ENCODE measurements at places on chromosomes 3 and 15.

DNA sequence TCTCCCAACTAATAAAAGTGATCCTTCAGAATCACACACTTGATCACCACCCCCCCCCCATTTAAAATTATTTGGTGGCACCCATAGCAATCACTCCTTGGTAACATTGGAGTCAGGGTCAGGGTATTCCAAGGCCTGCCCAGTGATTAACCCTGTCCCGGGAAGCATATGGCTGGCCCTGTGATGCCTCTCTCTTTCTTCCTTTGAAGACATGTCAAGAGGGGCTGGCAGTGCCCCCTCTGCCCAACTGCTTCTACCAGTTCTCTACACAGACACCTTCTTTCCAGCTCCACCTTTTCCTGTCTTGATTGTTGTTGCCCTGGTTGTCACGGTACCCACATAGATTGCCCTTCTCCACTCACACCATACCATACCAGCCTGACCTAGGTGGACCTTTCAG, 30.9 kb upstream of the MANF start:
- DNase-seq = no peak

DNA sequence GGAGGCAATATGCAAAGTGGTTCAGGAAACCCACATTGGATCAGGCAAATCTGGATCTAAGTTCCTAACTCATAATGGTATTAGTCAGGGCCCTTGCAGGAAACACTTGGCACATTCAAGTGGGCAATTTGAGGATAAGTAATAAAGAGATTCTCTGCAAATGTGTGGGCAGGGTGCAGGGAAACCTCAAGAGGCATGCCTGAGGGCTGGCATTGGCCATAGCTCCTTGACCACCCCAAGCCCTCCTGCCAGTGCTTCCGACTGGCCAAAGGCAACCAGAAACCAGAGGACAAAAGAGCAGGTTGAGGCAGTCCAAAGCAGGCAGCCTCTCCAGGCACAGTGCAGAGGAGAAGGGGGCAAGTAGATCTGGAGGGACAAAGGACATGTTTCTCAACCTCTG, 130.8 kb upstream of the SNTN start:
- no peak for DNase-seq

- DNase-seq = peak; percentile 61
Measured at GRCh38 chr15:80727196-80727595, 32.1 kb downstream of the ABHD17C start.

GRCh38 chr3:34070831-34071585, 272.6 kb downstream of the PDCD6IP start:
- DNase-seq = no peak

GRCh38 chr3:128782282-128783146, 56.5 kb downstream of the RAB7A start:
- no peak for DNase-seq

- no peak for DNase-seq
Measured at GRCh38 chr3:63764511-63764910, 54.6 kb upstream of the C3orf49 start.

DNA sequence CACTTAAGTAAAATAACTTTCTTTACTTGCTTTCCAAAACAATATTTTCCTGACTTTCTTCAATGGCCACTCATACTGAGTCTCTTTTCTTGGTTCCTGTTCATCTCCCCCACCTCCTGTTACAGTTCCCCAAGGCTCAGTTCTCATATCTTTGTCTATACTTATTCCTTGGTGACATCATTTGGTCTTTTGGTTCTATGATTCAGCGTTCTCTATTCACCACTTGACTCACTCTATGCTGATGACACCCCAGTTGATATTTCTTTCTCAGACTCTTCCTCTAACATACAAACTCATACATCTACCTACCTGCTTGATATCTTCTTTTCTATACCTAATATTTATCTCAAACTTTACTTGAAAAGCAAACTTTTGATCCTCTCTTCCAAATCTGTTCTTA, 85.0 kb upstream of the P3H2 start:
- DNase-seq = peak; percentile 77

DNA sequence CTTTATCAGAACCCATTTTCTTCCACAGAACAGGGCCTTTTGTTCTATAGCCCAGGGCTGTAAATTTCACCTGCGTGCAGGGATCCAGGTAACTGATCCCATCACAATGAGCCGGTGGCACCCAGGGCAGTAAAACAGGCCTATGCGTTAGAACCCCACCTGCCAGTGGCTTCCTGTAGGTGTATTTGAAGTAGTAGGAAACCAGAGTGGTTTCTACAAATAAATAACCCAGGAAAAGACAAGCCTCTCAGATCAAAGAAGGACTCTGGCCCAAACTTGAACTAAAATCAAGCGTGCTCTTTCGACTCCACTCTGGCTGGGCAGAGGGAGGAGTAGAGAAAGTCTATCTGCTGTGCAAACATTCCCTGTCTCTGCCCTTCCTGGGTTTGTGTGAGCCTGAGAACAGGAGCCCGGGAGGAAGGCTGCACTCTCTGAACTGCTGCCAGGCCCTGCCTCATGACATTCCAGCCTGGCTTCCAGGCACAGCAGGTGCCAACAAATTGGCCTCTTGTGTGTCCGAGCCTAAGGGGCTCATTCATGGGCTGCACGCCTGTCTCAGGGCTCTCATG, 77.7 kb downstream of the CEMIP start:
- DNase-seq = peak; percentile 21

DNA sequence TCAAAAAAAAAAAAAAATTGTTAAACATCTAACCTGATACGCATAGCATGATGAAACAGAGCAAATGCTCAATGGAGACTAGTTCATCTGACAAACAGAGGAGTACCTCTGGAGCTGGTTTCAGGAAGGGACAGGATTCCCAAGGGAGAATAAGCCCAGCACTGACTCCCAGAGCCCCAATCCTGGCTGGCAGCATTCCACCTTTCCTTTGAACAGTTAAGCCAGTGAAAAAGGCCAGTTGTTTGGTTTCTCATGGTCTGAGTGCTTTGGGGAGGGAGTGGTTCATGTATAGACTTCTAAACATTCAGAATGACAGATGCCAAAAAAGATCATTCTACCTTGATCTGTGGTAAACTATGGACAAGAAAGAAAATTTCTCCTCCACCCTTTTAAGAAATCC, 277.9 kb upstream of the RARB start:
- DNase-seq = no peak

- no peak for DNase-seq
Measured at GRCh38 chr15:62509395-62509958, 344.4 kb upstream of the C2CD4B start.

All from fibroblast of upper back skin (primary cell).